ENCODE measurements at places on chromosomes 3 and 15.

DNA sequence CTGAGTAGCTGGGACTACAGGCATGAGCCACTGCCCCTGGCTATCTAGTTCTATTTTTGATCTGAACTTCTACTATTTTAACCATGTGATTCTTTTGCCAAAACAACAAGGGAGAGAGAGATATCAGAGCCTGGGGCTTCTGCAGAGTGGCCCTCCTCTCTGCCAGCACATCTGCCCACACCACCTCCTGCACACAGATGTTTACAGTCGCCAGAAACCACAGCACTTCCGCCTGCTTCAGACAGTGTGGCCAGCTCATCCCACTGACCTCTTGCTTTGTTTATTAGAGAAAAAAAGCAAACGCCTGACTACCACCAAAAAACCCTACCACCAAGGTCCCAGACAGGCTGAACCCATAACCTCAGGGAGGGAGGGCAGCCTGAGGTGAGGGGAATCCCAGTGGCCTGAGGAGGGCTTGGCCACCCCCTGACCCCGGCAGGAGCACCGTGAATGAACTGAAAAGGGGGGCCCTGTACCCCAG lies 85.9 kb upstream of the ABHD2 start:
- no peak for DNase-seq

DNA sequence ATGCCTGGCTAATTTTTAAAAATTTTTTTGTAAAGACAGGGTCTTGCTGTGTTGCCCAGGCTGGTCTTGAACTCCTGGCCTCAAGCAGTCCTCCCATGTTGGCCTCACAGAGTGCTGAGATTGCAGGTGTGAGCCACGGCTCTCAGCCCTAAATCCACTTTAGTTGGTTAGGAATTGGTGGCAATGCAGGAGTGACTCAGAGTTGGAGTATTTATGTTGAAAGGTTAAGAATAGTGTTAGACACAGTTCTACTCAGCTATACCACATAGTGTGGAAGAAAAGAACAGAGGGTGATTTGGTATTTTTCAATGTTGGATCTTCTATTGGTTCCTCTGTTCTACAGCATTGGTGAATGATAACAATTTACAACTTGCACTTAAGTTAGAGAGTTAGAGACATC lies 7.6 kb downstream of the ZNF639 start:
- no peak for DNase-seq

DNA sequence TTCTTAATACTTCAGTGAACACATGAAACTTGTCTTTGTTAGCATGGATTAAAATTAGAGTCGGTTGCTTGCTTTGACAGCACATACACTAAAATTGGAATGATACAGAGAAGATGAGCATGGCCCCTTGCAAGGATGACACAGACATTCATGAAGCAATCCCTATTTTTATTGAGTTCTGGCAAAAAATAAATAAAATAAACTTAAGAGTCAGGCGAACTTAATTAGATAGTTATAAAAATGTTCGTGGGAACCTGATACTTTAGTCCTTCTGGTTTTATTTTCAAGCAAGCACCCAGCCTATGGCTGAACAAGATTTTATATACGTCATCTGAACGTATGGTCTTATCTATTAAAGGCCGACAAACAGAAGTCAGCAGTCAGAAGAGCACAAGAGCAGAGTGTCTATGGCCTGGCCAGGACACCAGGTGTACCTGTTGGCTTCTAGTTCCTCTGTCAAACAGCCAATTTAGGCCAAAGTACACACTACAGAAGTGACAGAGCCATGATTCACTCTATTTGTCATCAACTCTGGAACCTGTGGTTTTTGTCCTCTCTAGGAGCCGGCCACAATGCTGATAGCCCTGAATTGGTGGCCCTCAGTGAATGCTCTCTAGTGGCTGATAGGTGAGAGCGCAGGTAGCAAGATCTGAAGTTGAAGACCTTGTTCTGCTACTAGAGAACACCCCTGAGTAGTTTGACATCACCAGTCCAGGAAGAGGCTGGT lies 64.3 kb downstream of the LEO1 start:
- DNase-seq = no peak

- no peak for DNase-seq
Observed at GRCh38 chr3:46574243-46574646, 8.1 kb upstream of the LRRC2 start.

DNA sequence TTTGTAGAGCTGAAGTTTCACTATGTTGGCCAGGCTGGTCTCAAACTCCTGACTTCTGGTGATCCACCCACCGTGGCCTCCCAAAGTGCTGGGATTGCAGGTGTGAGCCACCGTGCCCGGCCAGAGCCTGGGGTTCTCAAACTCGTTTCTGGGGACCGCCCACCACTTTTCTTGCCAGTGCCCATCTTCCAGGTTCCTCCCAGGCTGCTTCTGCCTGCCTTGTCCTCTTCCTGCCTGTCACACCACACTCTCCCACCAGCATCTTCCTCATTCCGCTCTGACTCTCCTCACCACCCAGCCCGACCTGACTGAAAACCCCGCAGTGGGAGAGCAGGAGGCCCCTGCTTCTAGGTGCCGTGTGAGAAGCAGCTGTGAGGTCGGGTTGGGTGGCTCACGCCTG lies 3.1 kb upstream of the DYNLT2B start:
- DNase-seq = peak; percentile 85

- no peak for DNase-seq
Observed at GRCh38 chr3:40053663-40054062, 244.3 kb downstream of the MYRIP start.

- no peak for DNase-seq
Observed at GRCh38 chr3:30236011-30236410, 370.4 kb upstream of the TGFBR2 start.

GRCh38 chr3:52722491-52722890 lies 16.6 kb downstream of the SPCS1 start:
- no peak for DNase-seq

DNA sequence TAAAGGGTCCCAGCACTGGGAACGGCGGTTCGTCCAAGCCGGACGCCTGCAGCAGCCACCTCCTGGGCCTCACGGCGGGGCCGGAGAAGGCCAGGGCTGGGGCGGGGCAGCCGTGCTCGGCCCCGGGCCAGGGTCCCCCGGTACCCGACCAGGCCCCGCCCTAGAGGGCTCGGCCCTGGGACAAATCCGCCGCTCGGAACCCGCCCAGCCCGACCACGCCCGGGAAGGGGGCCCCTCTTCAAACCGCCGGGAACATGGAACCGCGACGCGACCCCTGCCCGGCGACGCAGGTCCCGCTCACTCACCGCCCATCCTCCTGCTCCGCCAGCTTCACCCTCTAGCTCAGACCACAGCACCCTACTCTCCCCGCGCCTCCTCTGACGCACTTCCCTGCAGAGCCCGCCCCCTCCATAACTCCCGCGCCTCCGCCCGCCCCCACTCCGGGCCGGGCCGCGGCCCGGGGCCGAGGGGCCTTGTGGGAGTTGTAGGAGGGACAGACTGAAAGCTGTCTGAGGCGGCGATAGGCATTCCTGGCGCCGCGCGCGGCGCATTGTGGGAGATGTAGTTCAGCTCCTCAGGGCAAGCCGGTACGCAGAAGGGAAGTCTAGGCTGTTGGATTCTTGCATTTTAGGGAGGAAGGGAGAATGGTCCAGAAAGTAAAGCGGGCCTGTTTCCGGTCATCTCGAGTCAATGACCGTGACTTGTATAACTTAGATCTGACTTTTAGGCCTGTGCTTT lies at the start of gene CLDND1:
Gene CLDND1 (minus strand): TSS at position 359 of the 738 bp plus-strand sequence. CDS start 1,478 bp downstream, outside the sequence.
- peak; percentile 97 for DNase-seq

GRCh38 chr15:66803182-66803729 lies 101.2 kb downstream of the SMAD6 start:
- no peak for DNase-seq

GRCh38 chr15:83287541-83288027 lies 3.1 kb upstream of the BNC1 start:
- no peak for DNase-seq

- DNase-seq = no peak
Observed at GRCh38 chr15:38554354-38554753, 10.3 kb downstream of the RASGRP1 start.
